Omental fat pad (tissue), 4 donors: ENCODE measurements at places on chromosomes 2 and 18.

DNA sequence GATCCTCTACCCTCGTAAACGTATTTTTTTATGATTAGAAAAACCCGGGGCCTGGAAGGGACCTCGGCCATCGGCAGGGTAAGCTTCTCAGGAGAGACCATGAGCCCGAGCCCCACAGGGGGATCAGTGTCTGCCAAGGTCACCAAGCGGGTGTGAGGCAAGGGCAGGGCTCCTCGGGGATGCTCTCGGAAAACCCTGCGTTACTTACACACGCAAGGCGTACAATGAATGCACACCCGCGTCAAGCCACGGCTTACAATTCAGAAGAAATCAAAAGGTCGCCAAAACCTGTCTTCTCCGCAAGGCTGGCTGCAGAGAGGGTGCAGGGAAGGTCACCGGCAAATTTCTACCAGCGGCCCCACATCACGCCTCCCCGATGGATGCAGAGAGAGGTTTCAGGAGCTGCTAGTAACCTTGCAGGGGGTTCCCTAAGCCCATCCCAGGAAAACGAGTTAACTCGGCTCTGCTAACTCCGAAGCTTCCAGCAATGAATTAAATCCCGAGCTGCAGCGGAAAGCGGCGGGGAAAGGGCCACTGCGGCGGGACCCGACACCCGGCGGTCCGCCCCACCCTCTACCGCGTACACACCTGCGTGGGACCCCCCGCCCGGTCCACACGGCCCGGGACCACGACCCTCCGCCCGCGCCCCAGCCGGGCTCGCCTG is 638 bp downstream of the ST3GAL5 start:
- DNase-seq, result no peak

GRCh38 chr2:197911667-197912066 is 107.3 kb downstream of the PLCL1 start:
- DNase-seq, result no peak

DNA sequence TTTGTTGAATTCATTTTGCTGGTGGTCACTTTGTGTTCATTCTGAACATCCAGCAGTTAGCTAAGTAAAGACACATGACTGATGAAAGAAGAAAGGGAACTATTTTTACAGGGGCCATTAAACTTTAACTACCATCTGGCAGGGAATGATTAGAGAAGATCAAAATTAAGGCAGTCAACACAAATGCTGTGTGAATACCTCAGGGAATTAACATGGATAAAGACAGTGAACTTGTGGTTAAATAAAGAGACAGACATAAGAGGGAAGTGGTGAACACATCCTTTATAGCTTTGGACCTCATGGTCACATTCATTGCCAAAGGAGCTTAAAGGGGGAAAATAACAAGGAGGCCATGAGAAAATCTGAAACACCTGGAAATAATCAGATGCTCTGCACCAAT is 52.6 kb upstream of the ATP5MC3 start:
- no peak for DNase-seq

GRCh38 chr18:506801-507200 is 6.3 kb upstream of the COLEC12 start:
- no peak for DNase-seq

DNA sequence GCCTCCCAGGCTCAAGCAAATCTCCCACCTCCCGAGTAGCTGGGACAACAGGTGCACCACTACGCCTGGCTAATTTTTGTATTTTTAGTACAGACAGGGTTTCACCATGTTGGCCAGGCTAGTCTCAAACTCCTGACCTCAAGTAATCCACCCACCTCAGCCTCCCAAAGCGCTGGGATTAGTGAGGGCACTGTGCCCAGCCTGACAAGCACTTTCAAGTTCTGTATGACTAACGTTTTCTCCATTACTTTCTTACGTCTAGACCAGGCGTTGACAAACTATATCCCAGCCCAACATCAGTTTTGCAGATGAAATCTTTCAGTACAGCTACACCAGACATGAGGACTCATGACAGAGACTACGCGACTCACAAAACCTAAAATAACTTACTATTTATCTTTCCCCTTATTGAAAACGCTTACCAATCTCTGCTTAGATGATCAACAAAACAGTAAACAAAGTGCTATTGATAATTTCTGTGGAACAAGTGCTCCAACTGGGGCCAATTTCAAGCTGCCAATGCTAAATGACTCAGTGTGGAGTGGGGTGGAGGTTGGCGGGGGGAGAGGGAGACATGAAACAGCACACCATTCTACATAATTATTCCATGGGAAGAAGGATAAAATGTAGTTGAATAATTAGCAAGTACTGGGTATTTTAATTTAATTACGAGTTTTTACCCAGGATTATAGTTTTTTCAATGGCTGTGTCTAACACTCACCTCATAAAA is 59.1 kb downstream of the SAP130 start:
- DNase-seq, result no peak

DNA sequence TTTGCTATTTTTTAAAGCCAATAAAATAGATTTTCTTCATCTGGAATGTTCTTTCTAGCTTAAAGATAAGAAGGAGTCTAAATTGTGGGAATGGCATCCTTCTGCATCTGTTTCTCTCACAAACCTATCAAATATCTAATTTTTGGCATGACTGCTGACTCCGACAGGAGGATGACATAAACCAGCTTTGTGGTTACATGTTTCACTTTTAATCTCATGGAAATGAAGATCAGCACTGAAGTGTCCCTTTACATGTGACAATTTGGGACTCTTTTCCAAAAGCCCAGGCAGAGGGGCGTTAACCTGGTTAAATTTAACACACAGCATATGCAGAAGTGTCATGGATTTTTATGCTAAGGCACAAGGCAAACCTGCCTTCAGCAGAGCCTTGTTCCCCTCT is 694.7 kb downstream of the ARHGAP15 start:
- DNase-seq, result no peak

- no peak for DNase-seq
These were observed 102.3 kb upstream of the CD302 start for GRCh38 chr2:159900343-159900742.

DNA sequence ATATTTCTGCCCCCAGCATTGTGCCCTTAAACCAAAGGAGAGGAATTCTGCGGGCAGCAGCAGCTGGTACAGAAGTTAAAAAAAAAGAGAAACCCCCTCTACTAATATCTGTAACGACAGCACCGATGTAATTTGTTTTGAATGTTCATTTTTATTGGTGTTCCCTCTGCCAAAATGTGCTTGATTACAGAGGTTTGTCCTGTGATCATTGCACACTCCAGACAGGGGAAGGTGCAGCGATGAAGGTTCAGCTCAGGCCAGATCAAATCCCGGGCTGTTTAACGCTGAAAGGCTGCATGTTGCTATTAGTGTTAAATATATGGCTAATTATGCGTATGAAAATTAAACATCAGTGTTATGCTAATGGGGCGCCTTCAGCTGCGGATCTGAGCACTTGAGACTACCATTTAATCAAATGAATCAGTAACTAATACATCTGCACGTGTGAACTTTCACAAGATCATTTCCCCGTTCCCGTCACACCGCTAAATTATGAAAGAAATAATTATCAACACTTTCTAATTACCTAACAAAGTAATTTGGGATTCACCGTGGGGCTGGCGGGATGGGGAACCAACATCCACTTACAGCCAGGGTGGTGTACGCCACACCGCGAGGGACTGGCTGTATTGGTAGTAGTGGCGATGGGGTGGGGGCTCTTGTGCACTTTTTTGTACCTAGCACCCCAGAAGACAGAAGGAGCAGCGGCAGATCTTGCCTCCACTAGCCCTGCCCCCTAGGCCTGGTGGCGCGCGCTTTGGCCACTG is 1.5 kb upstream of the DLX1 start:
- DNase-seq, result no peak

- no peak for DNase-seq
These were observed 61.3 kb upstream of the RNU4ATAC start for GRCh38 chr2:121469356-121469755.

GRCh38 chr2:55916473-55917049 is 7.0 kb downstream of the EFEMP1 start:
- DNase-seq, result no peak

- no peak for DNase-seq
These were observed 68.4 kb downstream of the CERKL start for GRCh38 chr2:181588546-181588945.

GRCh38 chr18:78423811-78424210 is 555.8 kb upstream of the SALL3 start:
- DNase-seq, result no peak

- DNase-seq, result no peak
These were observed 58.1 kb downstream of the PXDN start for GRCh38 chr2:1685957-1686783.

DNA sequence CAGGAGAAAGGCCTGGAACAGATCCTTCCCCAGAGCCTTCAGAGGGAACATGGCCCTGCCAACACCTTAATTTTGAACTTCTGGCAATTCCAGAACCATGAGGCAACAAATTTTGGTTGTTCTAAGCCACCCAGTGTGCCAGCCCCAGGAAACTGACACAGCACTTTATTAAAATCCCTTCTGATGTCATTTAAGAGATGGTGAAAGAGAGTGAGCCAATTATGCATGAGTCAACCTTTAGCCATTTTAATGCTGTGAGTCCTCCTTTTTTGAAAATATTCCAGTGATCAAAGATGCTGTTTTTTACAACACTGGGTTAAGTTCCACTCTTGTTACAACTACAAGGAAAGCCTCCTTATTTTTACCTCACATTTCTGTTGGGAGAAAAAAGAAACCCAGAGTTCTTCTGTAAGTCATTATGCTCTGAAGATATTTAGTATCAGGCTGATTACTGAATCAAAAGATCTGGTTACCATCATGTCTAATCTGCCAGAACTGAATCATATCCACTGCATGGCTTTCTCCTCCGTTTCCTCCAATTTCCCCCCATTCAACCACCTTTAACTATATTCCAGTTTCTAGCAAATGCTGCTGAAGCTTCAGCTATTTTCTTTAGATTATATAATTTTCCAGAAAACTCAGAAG is 235.4 kb downstream of the TXNL1 start:
- DNase-seq, result no peak

DNA sequence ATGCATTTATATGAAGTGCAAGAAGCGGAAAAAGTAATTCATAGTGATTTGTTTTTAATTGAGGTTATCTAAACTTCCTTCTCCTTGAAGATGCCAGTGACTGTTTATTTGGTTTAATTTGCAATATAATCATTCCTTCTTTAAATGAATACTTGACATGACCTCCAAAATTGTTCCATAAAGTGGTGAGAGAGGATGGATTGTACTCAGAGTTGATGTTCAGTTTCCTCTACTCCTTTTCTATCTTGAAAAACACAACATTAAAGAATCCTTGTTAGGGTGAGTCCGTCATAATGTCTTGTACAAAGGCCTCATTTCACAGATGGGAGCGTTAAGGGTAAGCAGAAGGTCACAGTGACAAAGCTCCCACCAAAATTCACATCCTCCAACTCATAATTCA is 756.1 kb upstream of the KLHL29 start:
- DNase-seq, result no peak

GRCh38 chr2:65877331-65878010 is 445.1 kb upstream of the SPRED2 start:
- DNase-seq, result no peak

- DNase-seq, result no peak
These were observed 2.3 kb upstream of the KIF1A start for GRCh38 chr2:240822280-240822847.

- DNase-seq, result no peak
These were observed 8.7 kb downstream of the CYRIA start for GRCh38 chr2:16656784-16657391.

- no peak for DNase-seq
These were observed 658.2 kb downstream of the TDRD15 start for GRCh38 chr2:21781962-21782361.

- DNase-seq, result no peak
These were observed 116.3 kb downstream of the SEPTIN10 start for GRCh38 chr2:109497463-109497862.

DNA sequence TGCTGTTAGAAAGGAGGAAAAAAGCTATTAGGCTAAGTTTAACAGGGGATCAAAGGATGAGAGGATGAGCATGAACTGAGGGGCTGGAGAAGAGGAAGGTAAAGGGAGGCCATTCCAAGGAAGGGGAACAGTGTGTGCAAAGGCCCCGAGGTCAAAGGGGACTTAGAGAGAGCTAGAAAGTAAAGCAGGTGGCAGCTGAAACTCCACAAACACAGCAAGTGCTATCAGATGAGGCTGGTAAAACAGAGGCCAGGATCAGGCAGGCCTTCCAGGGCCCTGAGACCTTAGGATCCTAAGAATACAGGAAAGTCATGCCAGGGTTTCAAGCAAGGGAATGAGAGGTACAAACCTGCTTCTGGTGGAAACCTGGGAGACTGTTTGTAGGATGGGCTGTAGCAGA is 5.8 kb downstream of the HDAC4 start:
- DNase-seq, result no peak

DNA sequence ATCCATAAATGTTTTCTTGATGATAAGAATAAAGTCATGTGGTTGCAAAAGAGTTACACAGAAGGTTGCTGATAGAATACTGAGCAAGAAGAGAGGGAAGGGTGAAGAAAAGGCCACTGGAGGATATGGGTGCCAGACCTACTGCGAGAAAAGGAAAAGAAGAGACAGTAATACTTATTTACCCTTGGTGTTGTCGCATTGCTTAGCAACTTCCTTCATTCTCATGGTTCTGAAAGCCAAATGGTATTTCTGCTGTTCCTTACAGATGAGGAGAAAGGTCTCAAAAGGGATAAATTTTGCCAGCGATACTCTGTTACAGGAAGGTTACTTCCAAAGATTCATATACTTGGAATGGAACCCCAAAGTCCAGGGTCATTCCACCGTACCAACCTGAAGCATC is 62.5 kb downstream of the LHCGR start:
- DNase-seq, result no peak

- DNase-seq, result no peak
These were observed 195.7 kb upstream of the TMEFF2 start for GRCh38 chr2:192390401-192390800.

- DNase-seq, result no peak
These were observed 1335.3 kb upstream of the CDH2 start for GRCh38 chr18:29512203-29512602.

DNA sequence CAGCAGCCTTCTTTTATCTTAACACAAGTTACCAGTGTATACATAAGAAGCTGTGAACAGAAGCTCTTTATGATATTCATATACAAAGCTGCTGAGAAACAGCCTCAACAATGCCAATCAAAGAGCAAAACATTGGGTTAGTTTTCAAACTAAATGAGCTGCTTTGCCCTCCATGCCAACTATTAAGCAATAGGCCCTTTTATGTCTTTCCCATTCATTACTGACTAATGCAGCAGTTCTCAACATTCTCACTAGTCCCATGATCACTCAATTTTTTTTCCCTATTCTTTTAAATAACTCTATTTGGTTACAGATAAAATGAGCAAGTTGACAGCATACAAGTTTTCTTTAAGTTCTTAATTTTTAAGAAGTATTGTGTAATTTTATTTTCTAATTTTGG is 57.9 kb upstream of the FRZB start:
- no peak for DNase-seq
